ENCODE measurements at places on chromosomes 2 and 18. TPM values are rescaled to one million over a fixed set of nuclear protein-coding genes. Genes with fewer than 3 reads are reported as not detected.

- peak; percentile 35 for DNase-seq
- H3K36me3 ChIP-seq = no peaks in the 10 kb centered on the region
- no peaks in the 10 kb centered on the region for H3K27me3 ChIP-seq
- H3K27ac ChIP-seq = no peak overlapping the region
- H3K4me1 ChIP-seq = no peaks in the 10 kb centered on the region
Observed at GRCh38 chr2:160942476-160943142, 217.6 kb upstream of the TANK start.

- peak overlapping the region; percentile 9 for H3K27ac ChIP-seq
- H3K27me3 ChIP-seq = no peaks in the 10 kb centered on the region
- no peak for DNase-seq
- H3K4me3 ChIP-seq = no peak overlapping the region
Observed at GRCh38 chr2:207130958-207131521, 34.7 kb downstream of the KLF7 start.

DNA sequence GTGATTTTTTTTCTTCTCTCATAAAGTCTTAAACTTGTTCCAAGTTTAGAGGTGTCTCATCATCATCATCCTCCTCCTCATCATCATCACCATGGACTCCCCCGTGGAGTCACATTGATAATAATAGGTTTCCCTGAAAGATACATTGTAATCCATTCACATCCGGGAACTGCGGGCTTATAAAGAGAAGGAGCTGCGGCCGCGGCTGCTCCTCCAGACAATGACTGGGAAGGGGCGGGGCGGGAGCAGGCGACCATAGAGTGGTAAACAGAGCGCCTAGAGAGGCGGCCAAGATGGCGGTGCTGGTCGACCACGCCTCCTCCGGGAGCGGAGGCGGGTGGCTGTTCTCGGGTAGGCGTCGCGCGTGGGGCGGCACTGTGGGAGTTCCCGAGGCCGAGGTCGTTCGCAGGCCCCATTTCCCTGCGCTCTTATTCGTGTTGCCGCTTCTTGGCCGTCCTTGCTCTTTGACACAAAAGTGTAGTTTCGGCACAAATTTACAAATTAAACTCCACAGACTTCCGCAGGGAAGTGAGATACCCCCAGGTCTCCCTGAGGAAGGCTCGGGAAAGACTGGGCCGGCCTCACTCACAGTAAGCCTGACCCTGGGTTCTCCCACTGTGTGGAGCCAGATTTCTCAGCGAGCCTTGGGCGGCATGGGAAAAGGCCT, 1.8 kb upstream of the TCF4 start:
- no peaks in the 10 kb centered on the region for H3K36me3 ChIP-seq
- no peaks in the 10 kb centered on the region for H3K27me3 ChIP-seq
- DNase-seq = peak; percentile 98

GRCh38 chr18:76099931-76100457, 395.0 kb downstream of the ZNF516 start:
- DNase-seq = no peak
- H3K36me3 ChIP-seq = no peaks in the 10 kb centered on the region
- no peak overlapping the region for H3K27ac ChIP-seq
- H3K4me1 ChIP-seq = no peaks in the 10 kb centered on the region
- no peaks in the 10 kb centered on the region for H3K27me3 ChIP-seq

DNA sequence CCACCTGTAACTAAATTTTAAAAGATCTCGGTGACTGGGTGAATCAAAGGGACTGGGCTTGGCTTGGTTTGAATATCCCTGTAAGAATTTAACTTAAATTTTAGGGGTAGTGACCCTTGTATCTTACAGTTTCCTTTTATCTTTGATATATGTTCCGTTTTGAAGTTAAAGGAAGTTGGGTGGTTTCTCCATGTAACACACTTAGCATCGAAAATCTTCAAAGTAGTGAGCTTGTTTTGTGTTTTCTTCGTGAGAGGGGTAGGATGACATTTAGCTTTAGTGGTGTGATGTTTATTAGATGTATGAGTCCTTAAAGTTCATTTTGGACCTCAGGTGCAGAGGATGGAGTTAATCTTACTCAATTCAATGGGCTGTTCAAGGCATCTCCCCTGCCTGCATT, 1.6 kb downstream of the WDR7 start:
- H3K27me3 ChIP-seq = no peaks in the 10 kb centered on the region
- H3K27ac ChIP-seq = no peak overlapping the region
- H3K4me1 ChIP-seq = peaks cover 7% of the 10 kb centered on the region
- no peak for DNase-seq
- no peak overlapping the region for H3K4me3 ChIP-seq

DNA sequence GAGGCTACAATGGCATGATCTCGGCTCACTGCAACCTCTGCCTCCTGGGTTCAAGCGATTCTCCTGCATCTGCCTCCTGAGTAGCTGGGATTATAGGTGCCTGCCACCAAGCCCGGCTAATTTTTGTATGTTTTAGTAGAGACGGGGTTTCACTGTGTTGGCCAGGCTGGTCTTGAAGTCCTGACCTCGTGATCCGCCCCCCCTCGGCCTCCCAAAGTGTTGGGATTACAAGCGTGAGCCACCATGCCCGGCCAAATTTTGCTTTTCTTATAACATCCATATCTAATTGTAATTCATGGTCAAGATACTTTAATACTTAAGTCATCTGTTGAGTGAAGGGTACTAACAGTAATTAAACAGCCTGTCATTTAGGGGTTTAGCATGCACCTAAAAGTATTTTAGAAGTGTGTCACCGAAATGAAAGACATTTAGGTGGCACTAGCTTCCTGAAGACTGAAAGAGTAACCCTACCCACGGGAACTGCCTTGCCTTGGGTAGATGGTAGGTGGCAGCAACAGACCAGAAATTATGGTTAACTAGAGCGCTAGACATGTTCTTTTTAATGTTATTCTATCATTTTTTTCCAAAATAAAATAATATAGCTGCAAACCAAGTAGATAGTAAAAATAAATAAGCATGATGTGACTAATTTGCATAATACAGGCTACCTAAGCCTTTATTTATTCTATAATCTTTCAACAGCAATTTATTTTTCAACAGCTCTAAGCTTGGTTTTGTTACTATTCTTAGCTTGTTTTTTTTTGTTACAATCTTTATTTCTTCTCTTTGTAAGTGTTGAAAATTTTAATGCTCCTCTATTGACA, 8.6 kb upstream of the ACYP2 start:
- H3K36me3 ChIP-seq = no peaks in the 10 kb centered on the region
- no peak overlapping the region for H3K27ac ChIP-seq

GRCh38 chr2:77144772-77145171, 377.4 kb downstream of the LRRTM4 start:
- H3K36me3 ChIP-seq = no peaks in the 10 kb centered on the region
- no peak for DNase-seq
- H3K4me3 ChIP-seq = no peak overlapping the region

GRCh38 chr2:63257473-63257872, 206.8 kb downstream of the OTX1 start:
- no peak overlapping the region for H3K27ac ChIP-seq
- H3K36me3 ChIP-seq = no peaks in the 10 kb centered on the region
- H3K4me1 ChIP-seq = no peaks in the 10 kb centered on the region

- no peak for DNase-seq
- no peak overlapping the region for H3K4me3 ChIP-seq
- no peaks in the 10 kb centered on the region for H3K4me1 ChIP-seq
- peaks cover 77% of the 10 kb centered on the region for H3K36me3 ChIP-seq
- H3K27me3 ChIP-seq = no peaks in the 10 kb centered on the region
- no peak overlapping the region for H3K27ac ChIP-seq
Observed at GRCh38 chr2:215383652-215384279, 52.1 kb downstream of the FN1 start.

- peaks cover 97% of the 10 kb centered on the region for H3K36me3 ChIP-seq
- no peak overlapping the region for H3K27ac ChIP-seq
- no peak overlapping the region for H3K4me3 ChIP-seq
- DNase-seq = no peak
- H3K4me1 ChIP-seq = no peaks in the 10 kb centered on the region
Observed at GRCh38 chr2:86492048-86492453, 50.9 kb downstream of the KDM3A start.

- H3K36me3 ChIP-seq = no peaks in the 10 kb centered on the region
- no peak overlapping the region for H3K4me3 ChIP-seq
- no peaks in the 10 kb centered on the region for H3K27me3 ChIP-seq
- DNase-seq = peak; percentile 43
Observed at GRCh38 chr2:222776792-222777191, 84.0 kb upstream of the ACSL3 start.

DNA sequence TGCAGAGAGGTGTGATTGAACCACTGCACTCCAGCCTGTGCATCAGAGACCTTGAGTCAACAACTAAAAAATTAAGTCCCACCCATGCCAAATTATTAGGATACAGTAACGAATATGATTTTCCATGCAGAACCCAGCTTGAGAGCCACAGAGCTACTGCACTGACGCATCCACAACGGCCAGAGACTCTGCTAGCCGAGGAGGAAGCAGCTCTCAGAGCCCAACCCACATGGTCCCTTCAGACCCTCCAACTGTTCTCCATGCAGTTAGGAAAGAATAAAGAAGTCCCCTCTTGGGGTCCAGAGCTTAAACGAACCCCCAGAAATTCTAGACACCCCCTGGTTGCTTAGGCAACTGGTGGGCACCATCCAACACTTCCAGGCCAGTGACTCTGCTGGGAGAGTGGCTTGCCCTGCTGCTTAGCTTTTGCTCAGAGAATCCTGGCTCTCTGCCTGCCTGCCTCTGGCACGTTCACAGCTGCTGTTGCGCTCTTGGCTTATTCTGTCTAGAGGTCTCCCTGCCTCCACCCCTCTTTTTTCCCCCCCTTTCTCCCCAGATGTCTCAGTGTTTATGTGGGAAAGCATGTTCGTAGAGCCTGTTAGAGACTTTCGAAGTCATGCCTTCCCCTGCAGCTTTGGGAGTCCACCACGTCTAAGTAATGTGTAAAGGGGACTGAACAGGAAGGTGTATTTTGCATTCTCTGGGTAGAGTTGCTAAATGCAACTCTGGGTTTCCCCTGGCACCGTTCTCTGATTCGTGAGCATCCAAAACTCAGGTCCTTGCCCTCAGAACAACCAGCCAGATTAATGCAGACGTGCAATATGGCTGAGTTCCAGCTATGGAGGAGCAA, 26.0 kb upstream of the SP3 start:
- peaks cover 43% of the 10 kb centered on the region for H3K4me1 ChIP-seq
- no peak overlapping the region for H3K27ac ChIP-seq
- peak; percentile 92 for DNase-seq
- H3K36me3 ChIP-seq = no peaks in the 10 kb centered on the region
- no peak overlapping the region for H3K4me3 ChIP-seq
- H3K27me3 ChIP-seq = no peaks in the 10 kb centered on the region

- peaks cover 10% of the 10 kb centered on the region for H3K4me1 ChIP-seq
- no peak for DNase-seq
- no peaks in the 10 kb centered on the region for H3K36me3 ChIP-seq
Observed at GRCh38 chr2:68739595-68740399, 5.2 kb downstream of the ARHGAP25 start.

DNA sequence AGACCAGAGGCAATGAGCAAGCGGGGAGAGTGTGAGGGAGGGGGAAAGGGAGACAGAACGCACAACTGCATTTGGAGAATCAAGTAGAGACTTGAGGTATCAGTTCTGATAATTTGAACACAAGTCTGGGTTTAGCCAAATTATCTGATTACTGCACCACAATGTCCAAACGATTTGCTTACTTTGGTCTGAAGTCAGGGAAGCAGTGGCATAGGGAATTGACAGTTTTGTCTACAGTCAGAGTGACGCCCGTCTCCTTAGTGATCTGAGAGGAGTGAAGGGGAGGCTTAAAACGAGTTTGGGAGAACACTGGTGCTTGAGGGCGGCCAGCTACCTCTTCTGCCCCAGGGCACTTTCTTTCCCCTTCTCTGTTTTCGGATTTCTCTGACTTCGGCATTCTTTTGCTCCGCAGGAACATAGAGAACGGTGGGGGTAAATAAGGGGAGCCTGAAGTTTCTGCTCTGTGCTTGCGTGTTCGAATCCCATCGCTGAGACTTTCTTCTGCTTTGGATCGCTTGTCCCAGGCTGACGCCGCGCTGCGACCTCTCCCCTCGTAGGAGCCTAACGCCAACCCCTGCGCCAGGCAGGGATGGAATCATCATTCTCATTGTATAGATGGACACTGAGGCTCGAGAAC, 2.9 kb upstream of the DLX2 start:
- peaks cover 41% of the 10 kb centered on the region for H3K27me3 ChIP-seq
- peaks cover 58% of the 10 kb centered on the region for H3K4me1 ChIP-seq
- no peak overlapping the region for H3K4me3 ChIP-seq
- no peak for DNase-seq
- no peak overlapping the region for H3K27ac ChIP-seq
- H3K36me3 ChIP-seq = no peaks in the 10 kb centered on the region

DNA sequence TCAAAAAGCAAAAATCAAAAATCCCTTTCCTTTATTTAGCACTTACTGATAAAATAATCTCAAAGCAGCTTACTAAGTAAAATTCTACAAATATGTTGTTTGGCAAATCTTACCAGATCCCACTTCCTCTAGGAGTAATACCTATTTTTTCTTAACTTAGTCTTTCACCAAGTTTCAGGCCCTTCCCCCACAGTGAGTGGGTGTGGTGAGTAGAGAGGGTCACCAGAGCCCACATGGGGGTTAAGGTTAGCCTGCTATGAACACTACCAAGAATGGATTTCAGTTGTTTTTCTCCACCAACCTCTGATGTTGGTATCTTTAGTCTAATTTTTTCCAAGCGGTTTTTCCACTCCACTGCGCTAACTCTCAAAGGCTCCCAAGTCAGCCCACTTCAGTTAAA, 23.2 kb downstream of the PIAS2 start:
- DNase-seq = no peak
- no peaks in the 10 kb centered on the region for H3K4me1 ChIP-seq
- no peak overlapping the region for H3K27ac ChIP-seq
- no peaks in the 10 kb centered on the region for H3K27me3 ChIP-seq

ICA1L gene
- 0.87 TPM for total RNA-seq

LYPD1 gene
- not detected for total RNA-seq

LIMS3 gene
- 2.6 TPM for total RNA-seq

VSNL1 gene
- 21.9 TPM for total RNA-seq

DNAH7 gene
- total RNA-seq = 3.3 TPM

SDC1 gene
- 140 TPM for total RNA-seq

ALK gene
- not detected for total RNA-seq

TWIST2 gene
- 58.0 TPM for total RNA-seq

INHA gene
- total RNA-seq = not detected

ACVR2A gene
- 30.3 TPM for total RNA-seq

CFC1 gene
- not detected for total RNA-seq

LRRTM1 gene
- total RNA-seq = not detected

SERPINB10 gene
- total RNA-seq = not detected

SRD5A2 gene
- total RNA-seq = not detected

TLX2 gene
- not detected for total RNA-seq

All from stomach (tissue), 19 donors.